NT2/D1 (cell line): ENCODE measurements at places on chromosomes 7 and 10.

GRCh38 chr10:122490786-122491680, 29.7 kb downstream of the HTRA1 start:
- no peak for DNase-seq

- DNase-seq, result no peak
Observed at GRCh38 chr10:17751781-17752445, at the start of gene TMEM236. TMEM236 (plus strand) TSS chr10:17752201; CDS start chr10:17752296, 95 bp downstream.

GRCh38 chr7:107230334-107230733, 61.5 kb downstream of the HBP1 start:
- DNase-seq, result no peak

- DNase-seq, result no peak
Observed at GRCh38 chr10:110368002-110368401, 63.3 kb upstream of the SMNDC1 start.

GRCh38 chr10:6121146-6121545, 32.3 kb downstream of the RBM17 start:
- DNase-seq, result no peak

DNA sequence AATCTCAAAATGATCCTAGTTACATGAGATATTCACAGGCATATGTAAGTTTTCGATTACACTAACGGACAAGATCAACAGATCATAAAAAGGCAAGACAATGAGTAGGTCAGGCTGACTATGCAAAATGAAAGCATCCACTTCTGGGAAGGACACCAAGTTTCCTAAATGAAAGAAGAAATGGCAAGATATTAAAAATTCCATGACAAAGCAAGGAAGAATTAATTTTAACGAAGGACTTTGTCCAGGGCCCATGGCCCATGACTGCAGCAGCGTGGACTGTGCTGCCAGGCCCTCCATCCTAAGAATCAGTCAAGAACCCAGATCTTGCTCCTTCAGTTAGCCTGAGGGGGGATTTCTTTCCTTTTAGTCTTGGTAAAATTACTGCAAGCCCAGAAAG, 182.4 kb upstream of the FRMD4A start:
- DNase-seq, result no peak

- no peak for DNase-seq
Observed at GRCh38 chr7:1324028-1324900, 91.6 kb downstream of the UNCX start.

GRCh38 chr10:6071181-6072175, 9.3 kb upstream of the IL2RA start:
- DNase-seq, result no peak

- DNase-seq, result no peak
Observed at GRCh38 chr10:57791546-57791945, 476.1 kb downstream of the IPMK start.

DNA sequence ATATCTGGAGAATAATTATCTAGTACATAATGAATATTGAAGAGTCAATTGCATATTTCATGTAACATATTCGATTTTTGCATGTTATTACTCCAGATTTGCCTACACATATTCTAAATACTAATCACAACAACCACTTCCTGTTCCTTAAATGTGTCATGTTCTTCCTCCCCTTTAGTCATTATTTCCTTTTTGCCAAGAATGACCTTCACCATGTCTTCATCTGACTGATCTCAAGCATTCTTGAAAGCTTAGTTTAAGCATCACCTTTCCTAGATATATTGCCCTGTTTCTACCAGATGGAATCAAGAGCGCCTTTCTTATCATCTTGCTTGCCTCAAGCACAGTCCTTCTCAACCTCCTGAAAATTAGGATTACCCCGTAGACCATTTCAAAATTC, 23.5 kb upstream of the MEOX2 start:
- DNase-seq, result no peak

DNA sequence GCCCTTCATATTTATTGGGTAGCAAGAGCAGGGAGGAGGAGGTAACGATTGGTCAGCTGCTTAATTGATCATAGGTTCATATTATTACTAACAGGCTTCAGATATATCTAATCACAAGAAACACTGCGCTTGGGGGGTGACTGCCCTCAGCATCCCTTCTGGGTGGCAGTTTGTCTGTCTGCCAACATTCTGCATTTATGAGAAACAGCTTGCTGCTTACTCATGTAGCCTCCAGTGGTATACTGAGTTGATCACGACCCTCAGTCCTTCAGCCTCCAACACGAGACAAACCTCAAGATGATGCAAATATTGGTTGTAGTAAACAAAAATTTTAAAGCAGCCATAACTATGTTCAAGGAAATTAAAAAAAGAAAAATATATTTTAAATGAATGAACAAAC, 657.8 kb upstream of the PHF14 start:
- DNase-seq, result no peak

- no peak for DNase-seq
Observed at GRCh38 chr10:133466683-133467275, 13.0 kb downstream of the SCART1 start.

DNA sequence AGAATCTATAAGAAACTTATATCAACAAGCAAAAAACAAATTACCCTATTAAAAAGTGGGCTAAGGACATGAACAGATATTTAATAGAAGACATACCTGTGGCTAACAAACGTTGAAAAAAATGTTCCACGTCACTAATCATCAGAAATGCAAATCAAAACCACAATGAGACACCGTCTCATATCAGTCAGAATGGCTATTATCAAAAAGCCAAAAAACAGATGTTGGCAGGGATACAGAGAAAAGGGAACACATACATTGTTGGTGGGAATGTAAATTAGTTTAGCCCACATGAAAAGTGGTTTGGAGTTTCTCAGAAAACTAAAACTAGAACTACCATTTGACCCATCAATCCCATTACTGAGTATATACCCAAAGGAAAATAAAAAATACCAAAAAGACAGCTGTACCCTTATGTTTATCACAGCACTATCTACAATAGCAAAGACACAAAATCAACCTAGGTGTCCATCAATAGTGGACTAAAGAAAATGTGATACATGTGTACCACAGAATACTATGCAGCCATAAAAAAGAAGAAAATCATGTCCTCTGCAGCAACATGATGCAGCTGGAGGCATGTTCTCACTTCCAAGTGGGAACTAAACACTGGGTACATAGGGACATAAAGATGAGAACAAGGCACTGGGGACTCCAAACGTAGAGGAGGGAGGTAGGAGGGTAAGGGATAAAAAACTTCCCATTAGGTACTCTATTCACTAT, 83.8 kb upstream of the TMEM168 start:
- no peak for DNase-seq

DNA sequence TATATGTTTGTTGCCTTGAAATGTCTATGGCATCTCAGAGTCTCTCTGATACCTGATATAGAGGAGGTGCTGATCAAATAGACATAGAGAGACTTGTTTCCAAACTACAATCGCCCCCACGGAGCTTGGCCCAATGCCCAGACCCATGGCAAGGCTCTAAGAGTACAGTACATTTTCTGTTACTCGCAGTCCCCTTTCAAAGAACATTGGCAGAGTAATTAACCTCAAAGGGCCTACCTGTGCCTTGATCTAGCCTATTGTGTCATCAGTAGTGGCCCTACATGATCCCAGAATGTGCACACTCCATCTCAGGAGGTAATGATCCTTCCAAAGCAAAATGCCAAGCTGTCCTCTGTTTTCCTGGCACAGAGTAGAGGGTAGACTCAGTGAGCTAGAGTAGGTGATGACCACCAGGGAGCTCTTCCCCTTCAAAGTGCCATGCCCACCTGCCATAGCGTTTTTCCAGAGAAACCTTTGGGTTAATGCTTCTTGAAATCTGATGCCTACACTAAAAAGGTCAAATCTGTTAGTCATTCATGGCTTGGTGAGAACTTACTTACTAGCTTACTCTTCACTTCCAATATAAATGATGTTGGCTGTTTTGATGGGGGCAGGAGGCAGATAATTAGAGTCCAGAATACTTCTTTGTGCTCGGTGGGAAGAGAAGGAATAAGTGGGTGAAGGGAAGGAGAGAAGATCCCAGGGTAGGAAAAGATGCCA, 41.2 kb upstream of the ACSL5 start:
- no peak for DNase-seq

- DNase-seq, result no peak
Observed at GRCh38 chr10:97796651-97797050, 24.9 kb upstream of the SFRP5 start.

DNA sequence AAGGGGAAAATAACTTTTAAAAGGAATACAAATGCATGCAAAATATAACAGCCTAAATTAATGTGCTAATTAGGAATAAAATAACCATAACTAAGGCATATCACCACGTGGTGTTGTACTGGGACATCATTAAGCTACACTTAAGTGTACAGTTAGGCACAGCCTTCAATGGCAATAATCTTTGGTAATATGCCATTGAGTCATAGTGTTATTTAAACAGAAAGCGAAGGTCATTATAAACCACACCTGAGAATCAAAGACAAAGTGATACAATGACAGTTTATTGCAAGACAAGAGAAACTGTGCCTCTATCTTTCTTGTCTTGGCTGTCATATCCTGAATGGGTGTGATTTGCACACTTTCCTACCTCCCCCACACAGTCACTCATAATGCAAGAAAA, 30.5 kb upstream of the AUTS2 start:
- DNase-seq, result no peak

- no peak for DNase-seq
Observed at GRCh38 chr10:113709221-113709838, 29.6 kb downstream of the CASP7 start.

DNA sequence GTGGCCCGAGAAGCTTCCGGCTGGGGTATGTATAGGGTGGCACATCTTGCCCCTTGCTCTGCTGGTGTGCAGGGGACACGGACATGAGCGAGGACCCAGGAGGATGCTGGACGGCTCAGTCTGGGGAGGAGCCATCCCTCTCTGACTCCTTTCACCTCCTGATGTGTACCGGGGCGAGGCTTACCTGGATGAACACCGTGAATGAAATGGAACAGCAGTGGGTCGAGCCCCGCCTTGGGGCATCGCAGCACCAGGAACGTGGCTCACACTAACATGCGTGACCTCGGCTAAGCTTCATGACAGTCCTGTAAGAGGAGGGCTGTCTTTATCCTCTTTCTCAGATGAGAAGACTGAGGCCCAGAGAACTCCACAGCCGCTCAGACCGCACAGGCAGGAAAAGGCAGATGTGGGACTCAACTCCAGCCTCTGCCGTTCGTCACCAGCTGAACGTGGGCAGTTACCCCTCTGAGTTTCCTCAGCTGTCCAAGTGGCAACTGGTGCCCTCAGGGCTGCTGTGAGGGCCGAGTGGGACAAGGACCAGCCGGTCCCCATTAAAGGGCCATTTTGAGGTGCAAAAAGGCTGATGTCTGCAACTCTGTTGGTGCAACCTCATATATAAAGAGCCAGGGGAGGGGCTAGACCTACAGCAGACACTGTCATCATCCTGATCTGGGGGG, 54.5 kb downstream of the INSIG1 start:
- no peak for DNase-seq

DNA sequence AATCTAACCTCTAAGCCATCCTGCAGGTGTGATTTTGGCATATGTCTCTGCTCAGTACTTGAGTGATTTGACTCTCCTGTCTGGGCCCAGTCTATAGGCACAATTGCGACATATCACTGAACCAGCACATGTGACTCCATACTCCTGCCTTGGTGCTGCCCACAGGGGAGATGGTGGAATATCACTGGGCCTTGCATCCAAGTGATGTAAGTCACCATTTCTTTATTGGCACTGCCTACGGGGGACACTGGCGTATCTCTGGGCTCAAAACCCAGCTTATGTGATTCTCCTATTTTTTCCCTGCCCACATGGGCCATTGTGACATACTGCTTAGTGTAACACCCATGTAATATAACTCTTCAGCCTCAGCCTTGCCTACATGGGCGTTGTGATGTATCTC, 48.1 kb upstream of the ZNF680 start:
- no peak for DNase-seq

GRCh38 chr7:98719396-98719795, 102.3 kb downstream of the NPTX2 start:
- no peak for DNase-seq

DNA sequence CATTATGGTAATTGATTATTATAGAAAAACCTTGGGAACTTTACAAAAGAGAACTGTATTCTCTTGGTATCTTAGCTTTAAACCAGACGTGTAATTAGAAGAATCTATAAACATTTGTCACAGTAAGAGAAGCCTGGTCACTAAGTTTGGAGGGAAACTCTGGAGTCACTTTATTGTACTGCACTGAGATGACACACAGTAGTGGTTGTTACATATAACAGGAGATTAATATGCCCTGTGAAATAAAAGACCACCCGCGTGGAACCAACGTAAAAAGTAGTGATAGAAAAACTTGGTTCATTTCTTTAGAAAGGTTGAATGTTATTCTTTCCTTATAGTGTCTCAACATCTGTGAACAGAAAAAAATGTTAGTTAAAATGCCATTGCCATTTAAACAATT, 416.1 kb downstream of the MDFIC start:
- no peak for DNase-seq

- no peak for DNase-seq
Observed at GRCh38 chr7:30515761-30516160, 11.1 kb upstream of the GGCT start.

GRCh38 chr10:122461367-122461728, at the start of gene HTRA1:
HTRA1 (plus strand) TSS chr10:122461553; CDS start chr10:122461653, 100 bp downstream.
- DNase-seq, result no peak

- no peak for DNase-seq
Observed at GRCh38 chr10:130636313-130636930, 500.2 kb downstream of the GLRX3 start.

GRCh38 chr10:6694447-6695140, 114.5 kb upstream of the PRKCQ start:
- DNase-seq, result no peak

GRCh38 chr7:83835424-83835823, 186.5 kb upstream of the SEMA3E start:
- no peak for DNase-seq

DNA sequence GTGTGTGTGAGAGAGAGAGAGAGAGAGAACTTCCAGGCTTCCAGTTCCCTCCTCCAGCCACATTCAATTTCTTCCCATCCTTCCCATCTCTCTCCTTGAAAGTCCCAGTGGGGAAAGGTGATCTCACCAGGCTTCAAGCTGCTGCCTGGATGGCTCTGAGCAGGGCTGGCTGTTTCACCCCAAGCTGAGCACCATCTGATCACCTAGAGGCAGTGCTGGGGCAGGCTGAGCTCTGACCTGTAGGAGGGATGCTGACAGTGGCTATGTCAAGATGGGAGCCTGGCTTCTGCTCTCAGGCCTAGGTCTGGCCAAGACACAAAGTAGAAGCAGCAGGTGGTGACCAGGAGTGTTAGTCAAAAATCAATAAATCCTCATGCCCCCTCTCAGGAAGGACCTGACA, 370.8 kb downstream of the PLXNA4 start:
- no peak for DNase-seq
